ENCODE measurements at places on chromosomes 5 and 9.
A peak's percentile ranks its signal among the peaks of the same experiment; 100 is the strongest.

DNA sequence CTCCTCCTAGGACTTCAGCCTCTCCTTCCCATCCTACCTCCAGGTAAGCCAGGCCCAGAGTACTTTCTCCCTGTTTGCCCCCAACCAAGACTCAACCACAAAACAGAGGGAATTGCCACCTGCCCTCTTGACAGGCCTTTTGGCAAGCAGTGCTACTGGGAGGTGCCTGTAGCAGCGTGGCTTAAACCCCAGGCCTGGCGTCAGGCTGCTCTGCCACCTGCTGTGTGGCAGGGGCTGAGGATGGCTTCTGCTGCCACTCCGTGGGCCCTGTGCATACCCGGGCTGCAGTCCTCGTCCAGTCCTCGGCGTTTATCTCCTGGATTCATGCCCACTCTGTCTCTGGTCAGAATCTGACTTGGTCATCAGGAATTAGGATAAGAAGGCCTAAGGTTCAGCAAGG, 163.1 kb downstream of the PAX5 start:
- no peak for DNase-seq

GRCh38 chr9:131220485-131220884, 55.8 kb downstream of the FAM78A start:
- no peak for DNase-seq

- no peak for DNase-seq
Measured at GRCh38 chr5:66639037-66639436, 42.8 kb downstream of the MAST4 start.

DNA sequence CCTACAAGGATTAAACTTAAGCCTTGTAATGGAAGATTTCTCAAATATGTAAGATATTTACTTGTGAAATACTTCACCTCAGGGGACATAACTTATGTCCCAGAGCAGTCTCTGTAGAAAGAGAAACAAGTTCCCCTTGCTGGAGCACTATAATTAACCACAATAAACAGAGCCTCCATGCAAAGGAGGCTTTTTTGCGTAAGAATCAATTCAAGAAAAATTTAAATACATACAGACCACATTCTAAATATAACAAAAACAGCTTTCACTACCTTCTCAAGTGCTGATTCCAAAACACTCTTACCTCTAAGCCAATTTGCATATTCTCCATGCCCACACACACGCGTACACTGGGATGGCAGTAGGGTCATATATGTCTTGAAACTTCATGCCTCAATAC, 30.7 kb upstream of the CCNB1 start:
- DNase-seq = peak; percentile 54

GRCh38 chr9:103037508-103038477, 42.7 kb downstream of the CYLC2 start:
- no peak for DNase-seq

DNA sequence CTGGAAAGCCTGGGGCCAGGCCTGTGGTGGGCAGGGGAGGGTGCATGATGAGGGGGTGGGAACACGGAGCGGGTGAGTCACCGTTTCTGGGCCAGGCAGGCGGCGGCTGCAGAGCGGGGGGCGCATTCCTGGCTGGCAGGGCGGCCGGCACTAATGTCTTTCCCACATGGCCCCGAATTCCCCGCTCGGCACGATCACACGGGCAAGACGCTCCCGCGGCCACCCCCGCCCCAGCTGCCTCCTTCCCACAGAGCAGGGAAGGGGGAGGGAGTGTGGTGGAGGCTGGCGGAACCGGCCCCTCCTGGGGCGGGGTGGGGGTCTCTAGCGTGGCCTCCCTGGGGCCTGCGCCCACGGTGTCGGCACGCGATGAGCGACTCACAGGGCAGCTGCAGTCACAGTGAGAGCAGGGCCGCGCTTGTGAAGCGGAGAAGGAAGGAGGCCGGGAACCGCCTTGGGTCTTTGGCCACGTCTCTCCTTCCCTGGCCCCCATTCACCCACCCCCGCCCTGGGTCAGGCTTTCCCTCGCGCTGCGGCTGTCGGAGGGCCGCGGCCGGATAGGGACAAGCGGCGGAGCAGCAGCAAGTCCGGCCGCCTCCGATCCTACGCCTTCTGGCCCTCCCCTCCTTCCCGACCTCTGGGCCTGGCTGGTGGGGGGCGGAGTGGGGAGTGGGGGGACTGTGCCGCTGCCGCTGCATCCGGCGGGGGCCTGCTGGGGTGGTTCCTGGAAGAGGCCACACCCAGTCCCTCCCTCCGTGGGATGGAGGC, 48.9 kb downstream of the CXXC5 start:
- DNase-seq = no peak

DNA sequence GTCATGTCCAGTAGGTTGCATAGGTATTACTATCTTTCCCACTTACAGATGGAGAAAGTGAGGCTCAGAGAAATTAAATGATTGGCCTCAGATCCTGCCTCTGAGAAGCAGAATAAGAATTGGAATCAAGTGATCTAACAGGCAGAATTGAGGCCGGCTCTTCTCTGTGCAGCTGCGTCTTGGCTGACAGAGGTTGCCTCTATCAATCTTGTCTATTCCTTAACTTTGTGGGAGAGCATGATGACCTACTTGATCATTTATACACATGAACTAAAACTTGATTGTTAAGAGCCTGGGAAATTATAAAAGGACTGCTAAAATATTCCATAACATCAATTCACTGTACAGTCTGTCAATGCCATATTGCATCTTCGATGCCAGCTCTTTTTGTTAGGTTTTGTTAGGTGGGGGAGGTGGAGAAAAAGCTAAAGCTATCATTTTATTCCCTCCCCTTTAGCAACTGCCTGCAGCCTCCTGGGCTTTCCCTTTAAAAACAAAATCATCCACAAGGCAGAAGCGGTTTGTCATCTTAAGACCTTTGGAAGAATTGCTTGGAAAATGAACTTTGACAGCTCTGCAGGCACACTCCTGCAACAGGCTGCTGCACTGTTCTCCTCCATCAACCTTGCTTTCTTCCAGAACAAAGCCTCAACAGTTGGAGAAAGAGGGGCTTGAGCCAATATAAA, 247.4 kb downstream of the SMARCA2 start:
- DNase-seq = no peak

GRCh38 chr9:8338767-8339510, 539.4 kb upstream of the DMAC1 start:
- DNase-seq = no peak

DNA sequence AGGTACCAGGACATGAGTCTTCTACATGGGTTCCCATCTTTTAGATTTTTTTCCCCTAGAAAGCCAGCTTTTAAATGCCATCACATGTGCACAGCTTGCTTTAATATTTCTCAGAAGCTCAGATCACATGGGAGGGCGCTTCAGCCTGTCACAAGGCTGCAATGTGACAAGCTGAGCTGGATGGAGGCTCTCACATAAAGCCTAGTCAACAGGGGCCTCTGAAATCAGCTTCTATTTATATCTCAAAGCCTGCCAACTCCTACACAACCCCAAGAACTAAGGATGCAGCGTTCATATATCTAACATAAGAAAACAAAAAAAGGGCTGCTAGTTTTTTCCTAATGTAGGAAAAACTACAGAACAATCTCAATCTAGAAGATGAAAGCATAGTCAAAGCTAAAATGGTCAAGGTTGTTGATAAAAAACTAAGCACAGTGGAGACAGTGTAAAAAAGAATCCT, 2.3 kb downstream of the ZFAND5 start:
- peak; percentile 69 for DNase-seq

DNA sequence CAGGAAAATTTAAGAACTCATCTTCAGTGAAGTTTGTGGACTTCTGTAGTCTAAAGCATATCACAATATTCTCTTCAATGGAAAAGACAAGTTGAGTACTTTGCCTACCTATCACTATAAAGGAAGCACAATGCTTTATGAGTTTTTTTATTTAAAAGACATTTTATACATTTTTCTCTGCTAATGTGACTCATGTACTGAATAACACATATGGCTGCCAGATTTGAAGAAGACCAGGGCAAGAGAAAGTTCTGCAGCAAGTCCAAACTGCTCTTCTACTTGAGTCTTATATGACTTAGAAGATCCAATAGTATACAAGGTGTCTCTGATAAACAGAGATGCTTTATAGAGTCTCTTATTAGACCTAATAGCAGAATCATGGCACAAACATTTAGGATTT, 978.4 kb downstream of the TLE4 start:
- no peak for DNase-seq

GRCh38 chr9:4862506-4863250, 69.9 kb downstream of the RCL1 start:
- no peak for DNase-seq

GRCh38 chr5:57828221-57828620, 345.6 kb upstream of the ACTBL2 start:
- DNase-seq = no peak
